Suppressor macrophage treated with lipopolysaccharide for 1 hour (primary cell): ENCODE measurements at places on chromosomes 5 and 9.

- peak; percentile 65 for DNase-seq
These were observed 1.3 kb downstream of the SHC3 start for GRCh38 chr9:89177012-89177943.

DNA sequence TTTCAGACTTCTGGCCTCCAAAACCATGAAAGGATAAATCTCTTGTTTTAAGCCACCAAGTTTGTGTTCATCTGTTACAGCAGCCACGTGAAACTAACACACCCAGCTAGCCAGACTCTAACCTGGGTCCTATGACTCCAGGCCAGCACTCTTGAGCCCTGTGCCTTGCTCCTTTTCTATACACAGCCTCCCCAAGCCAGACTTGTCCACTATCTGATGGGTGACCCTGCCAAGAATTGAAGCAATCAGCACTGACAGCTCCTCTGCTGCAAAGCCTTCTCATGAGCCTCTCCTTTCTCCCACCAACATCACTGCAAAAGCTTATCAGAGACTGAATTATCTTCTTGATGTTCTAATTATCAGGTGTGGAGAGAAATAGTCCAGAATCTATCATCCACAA lies 41.4 kb downstream of the SIL1 start:
- DNase-seq, result no peak

DNA sequence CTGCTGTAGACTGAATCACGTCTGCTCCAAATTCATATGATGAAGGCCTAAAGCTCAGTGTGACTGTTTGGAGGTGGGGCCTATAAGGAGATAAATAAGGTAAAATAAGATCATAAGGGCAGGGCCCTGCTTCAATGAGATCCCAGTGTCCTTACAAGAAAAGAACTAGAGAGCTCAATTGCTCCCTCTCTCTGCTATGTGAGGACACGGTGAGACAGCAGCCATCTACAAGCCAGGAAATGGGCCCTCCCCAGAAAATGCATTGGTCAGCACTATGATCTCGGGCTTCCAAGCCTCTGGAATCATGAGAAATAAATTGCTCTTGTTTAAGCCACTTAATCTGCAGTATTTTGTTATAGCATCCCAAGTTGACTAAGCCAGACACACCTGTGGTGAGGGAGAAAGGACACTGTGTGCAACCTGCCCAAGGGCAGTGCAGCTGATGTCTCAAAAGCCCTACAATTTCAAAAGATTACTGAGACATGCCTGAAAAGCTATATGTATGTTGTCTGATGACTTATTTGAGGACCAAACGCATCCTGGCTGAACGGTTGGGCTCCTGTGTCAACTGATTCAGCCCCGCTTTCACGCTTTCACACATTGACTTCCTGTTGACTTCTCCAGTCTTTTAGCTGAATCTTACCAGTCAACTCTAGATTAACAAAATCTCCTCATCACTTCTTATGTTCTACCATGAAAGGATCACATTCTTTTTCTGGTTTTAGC lies 13.2 kb downstream of the GZMK start:
- DNase-seq, result no peak

DNA sequence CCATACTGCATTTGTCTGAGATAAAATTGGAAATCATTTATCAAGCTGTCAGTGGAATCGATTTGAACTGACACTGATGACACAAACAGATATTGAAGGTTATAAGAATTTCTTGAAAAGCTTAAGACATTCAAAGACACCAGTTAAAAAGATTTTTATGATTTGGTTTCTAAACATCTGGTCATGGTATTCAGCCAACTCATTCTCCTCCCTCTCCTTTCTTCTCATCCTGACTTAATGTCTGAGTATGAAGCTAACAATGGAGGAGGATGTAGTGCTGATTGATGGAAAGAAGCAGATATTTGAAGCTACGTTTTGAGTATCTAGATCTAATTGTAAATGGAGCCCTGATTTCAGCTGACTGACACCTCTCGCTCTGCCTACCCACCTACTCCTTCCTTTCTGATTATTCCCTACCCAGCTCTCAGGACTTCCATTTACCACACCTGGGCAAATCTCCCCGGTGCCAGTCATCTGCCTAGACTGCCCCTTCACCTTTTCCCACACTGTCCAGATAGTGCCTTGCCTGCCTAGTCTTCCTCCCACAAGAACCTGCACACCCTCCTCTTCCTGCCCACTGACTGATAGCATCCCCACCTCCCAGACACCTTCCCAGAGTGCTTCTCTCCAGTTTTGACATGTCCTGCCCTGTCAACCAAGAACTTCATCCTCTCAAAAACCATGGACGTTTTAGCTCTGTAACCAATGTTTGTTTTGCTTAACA lies 20.7 kb upstream of the LIFR start:
- no peak for DNase-seq

DNA sequence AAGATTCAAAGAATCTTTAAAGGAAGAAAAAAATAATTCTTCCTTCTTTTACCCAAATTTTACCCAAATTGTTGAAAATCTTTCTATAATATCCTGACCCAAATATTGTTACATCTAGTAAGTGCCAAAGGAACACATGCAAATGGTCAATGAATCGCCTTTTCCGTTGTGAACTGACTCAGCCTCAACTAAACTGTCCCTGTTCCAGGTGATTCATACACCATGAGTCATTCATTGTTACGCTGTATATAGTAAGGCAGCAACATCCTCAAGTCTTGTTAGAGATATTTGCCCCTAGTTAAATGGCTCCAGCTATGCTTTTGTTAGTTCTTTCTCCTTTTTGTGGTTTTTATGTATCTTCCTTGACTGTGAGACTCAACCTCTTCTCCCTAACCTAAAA lies 9.7 kb downstream of the PTGER4 start:
- peak; percentile 95 for DNase-seq

- no peak for DNase-seq
These were observed 124.7 kb downstream of the TLE1 start for GRCh38 chr9:81564632-81565031.

- DNase-seq, result peak; percentile 26
These were observed 166.1 kb downstream of the SLC28A3 start for GRCh38 chr9:84174486-84174885.

DNA sequence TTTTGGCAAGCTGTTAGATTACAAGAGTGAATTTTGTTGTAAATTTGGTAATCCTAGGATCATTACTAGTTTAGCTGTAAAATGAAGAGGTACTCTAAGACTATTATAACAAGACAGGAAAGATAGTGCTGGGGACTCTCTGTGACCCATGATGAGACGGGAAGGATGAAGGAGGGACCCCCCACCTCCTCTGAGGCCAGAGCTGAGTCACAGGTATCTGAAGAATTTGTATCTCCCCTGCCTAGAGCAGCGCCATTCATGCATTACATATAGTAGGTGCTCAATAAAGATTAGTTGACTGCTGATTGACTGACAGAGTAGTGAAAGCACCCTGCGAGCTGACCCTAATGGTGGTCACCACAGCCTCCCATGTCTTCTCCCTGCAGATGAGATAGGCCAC lies 202.8 kb downstream of the SNX18 start:
- no peak for DNase-seq

DNA sequence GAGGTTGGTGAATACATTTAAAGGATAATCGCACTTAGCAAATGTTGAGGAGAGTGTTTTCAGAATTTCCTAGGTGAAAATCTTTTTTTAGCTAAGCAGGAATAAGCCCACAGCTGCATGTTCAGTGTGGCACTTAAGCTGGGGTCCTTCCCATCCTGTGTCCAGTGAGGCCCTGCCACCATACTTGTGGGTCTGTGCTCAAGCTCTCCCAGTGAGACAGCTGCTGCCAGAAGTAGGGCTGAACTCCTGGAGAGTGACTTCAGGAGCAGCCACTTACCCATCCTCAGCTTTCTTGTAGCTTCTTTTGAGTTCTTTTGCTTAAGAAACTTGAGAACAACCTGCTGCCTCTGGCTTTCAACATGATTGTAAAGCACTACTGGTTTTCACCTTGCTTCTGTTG lies 110.0 kb upstream of the DHFR start:
- no peak for DNase-seq

GRCh38 chr9:81656004-81656403 lies 33.3 kb downstream of the TLE1 start:
- peak; percentile 15 for DNase-seq

- no peak for DNase-seq
These were observed 188.5 kb upstream of the CCNG1 start for GRCh38 chr5:163248871-163249270.

GRCh38 chr5:149837680-149838269 lies 106.8 kb downstream of the PDE6A start:
- DNase-seq, result peak; percentile 31

DNA sequence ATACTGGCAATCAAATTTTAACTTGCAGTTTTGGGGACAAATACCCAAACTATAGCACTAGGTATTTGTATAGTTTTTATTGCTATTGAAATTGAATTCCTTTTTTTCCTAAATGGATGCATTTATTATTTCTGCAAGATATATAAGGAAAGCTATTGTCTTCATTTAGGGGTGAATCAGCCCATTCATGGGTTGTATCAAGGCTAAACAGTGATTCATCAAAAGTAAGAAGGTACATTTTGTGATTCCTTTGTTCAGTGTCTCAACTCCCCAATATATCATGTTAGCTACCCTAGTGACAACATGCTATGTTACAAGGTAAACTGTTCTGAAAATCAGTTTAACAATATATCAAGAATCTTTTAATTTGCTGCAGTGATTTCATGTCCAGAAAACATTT lies 185.7 kb downstream of the PLK2 start:
- no peak for DNase-seq

- no peak for DNase-seq
These were observed 180.6 kb downstream of the COMMD10 start for GRCh38 chr5:116265471-116265870.

GRCh38 chr5:179974946-179975712 lies 67.4 kb upstream of the TBC1D9B start:
- DNase-seq, result peak; percentile 63

GRCh38 chr9:130200038-130200849 lies 28.0 kb downstream of the NCS1 start:
- DNase-seq, result no peak

DNA sequence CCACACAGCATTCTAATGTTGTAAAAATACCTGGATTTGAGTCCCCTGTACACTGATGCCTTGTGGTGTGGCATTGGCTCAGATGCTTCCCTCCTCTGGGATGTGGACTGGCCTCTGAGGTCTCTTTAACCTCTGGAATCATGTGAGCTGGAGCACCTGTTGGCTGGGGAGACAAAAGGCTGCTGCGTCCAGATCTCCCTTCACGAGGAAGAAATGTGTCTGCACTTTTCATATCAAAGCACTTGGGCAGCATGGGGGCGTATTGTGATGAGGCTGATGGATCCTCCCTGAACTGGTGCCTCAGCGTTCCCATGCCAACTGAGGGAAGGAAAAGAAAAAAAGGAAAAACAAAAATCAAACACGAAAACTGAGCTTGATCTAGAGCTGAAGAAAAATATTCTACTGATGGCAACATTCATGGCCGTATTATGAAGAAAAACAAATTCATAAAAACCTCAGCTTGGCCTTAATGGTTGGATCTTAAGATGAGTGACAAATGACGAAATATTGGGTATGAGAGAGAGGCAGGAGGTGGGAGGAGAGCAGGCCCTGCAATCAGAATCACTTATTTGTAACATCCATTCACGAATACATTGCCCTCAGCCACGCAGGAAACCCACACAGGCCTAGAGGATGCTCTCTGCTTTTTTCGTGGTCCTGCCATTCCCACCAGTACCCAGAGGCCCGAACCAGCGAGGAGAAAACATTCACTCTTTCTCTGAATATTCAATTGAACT lies 26.2 kb downstream of the GRIA1 start:
- no peak for DNase-seq

DNA sequence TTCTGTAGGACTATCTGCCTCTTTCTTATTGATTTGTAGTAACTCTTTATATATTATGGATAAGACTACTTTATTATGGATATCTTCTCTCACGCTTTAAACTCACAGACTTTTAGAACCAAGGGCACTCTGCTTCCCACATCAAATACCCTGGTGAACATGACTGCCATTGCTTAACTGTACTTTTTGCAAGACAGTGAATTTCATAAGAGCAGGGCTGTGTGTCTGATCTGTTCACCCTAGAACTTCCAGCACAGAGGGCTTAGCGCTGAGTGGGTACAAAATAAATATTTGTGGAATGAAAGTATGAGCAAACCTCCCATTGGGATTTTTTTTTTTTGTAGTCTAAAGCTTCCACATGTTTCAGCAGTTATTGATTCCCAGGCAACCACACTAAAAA lies 84.8 kb downstream of the CFAP77 start:
- DNase-seq, result no peak

GRCh38 chr9:95176755-95177319 lies 140.7 kb downstream of the FANCC start:
- DNase-seq, result no peak

- DNase-seq, result peak; percentile 28
These were observed 135.2 kb downstream of the RXRA start for GRCh38 chr9:134461426-134461982.

DNA sequence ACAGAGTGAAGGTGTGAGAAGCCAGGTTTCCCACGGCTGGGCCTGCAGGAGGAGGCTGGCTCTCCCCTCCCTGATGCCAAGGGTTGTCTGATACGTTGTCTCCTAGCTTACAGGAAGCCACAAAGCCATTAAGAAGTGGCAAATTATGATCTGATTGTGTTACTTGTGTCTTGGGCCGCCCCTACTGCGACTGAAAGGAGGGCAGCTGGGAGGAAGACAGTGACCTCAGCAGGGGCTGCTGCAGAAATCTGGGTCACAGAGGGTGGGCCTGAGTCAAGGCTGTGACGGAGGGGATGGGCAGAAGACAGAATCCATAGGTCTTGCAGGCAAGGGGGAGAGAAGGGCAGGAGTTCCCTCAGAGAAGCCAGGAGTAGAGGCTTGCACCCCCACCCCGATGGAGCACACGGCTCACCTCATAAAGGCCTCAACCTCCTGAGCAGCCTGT lies 145.0 kb downstream of the FSTL4 start:
- DNase-seq, result no peak

DNA sequence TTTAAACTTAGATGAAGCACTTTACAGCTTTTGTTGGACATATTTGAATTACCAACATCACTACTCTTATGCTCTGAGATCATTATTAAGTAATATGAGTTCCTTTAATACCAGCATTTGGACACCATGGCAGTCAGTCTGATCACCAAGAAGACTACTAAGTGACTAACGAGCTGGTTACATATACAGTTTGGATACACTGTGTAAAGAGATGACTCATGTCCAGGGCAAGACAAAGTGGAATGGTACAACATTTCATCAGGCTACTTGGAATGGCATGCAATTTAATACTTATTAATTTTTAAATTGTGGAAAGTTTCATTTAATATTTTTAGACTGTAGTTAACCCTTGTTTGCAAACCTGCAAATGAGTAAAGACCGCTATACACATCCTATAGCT lies 237.4 kb upstream of the PRDM9 start:
- DNase-seq, result no peak

GRCh38 chr5:110623874-110624273 lies 102.6 kb downstream of the TMEM232 start:
- no peak for DNase-seq

DNA sequence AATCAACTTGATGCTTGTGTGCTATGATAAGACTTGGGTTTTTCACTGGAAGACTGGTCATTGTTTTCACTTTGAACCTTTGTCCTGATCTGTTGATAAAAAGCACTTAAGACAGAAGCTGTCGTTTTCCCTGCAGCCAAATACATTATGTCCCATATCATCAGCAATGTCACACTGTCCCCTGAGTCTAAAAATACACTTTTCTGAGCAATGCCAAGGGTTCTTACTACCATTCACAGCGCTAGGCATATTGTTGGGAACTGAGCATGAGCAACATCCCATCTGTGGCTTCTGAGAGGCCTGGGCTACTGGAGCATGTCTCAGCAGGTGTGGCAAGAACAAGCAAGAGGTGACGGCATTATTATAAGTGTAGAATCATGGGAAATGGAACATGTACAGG lies 81.8 kb downstream of the SEMA6A start:
- DNase-seq, result no peak

GRCh38 chr9:22111176-22111953 lies 102.3 kb upstream of the CDKN2B start:
- DNase-seq, result no peak

- DNase-seq, result no peak
These were observed 186.1 kb downstream of the FSTL4 start for GRCh38 chr5:133426264-133426663.
